T-helper 22 cell (primary cell): ENCODE measurements at places on chromosomes 2 and 18.

DNA sequence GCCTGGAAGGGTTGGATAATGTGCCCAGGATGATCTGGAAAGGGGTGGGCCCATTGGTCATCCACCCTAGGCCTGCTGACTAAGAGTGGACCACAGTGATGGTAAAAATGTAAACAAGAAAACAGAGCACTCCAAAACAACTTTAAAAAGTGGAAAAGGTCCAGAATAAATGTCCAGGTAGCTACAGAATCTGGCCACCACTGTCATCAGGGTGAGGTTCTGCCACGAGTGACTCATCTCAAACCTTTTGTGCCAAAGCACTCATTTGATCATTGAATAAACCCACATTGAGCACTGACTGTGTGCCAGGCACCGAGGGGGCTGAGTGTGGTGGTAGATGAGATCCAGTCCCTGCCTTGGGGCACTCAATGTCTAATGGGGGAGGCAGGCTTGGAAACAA, 64.9 kb downstream of the EMX1 start:
- no peak for DNase-seq

- DNase-seq: no peak
These were observed 78.0 kb downstream of the LIPG start for GRCh38 chr18:49639643-49640391.

DNA sequence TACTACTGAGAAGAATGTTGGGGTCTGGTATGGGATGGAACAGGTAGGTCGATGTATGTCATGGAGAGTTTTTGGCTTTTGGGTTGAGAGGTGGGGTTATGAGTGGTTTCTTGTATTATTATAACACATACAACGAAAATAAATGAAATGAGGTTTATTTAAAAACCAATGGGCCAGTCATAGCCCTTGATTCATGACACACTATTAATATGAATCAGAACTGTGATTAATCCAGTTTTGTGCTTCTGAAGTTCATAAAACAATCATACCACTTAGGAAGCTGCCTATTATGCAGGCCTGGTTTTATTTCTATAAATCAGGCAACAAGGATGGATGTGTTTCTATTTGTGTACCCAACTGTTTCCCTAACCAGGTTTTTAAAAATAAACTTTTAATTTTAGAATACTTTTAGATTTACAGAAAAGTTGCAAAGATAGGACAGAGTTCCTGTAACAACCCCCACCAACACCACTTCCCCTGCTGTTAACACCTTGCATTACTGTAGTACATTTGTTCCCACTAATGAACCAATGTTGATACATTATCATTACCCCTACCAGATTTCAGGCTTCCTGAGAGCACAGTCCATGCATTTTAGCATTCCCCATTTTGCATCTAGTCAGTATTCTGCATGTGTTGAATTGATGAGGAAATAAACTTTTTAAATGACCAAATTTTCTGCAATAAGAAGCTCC, 37.5 kb upstream of the NCOA1 start:
- no peak for DNase-seq

GRCh38 chr2:28142386-28142785, 250.3 kb upstream of the FOSL2 start:
- DNase-seq: no peak

GRCh38 chr2:230805353-230806017, 59.3 kb upstream of the ITM2C start:
- DNase-seq: no peak

DNA sequence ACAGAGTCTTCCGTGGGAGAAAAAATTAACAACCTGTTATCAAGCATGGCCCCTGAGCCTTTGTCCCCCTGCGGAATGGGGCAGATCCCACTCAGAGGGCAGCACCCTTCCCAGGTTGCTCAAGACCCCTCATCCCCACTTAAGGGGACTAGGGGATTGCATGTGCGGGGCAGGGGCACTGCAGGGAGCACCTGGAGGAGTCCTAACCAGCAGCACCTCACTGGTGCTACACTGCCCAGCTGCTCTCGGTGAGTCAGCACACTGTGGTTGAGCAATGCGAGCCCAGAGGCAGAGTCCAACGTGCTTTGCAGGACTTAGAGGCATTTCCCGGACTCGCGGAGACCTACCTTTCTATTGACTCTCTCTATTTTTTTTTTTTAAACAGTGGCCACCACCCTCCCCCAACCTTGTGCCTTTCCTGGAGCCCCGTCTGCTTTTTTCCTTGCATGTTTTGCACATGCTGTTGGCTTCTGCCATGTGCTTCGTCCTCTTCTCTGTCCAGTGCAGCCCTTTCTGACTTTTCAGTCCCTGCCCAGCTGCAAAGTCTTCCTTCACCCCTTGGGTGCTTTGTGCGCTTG, 74.0 kb downstream of the IL1R2 start:
- no peak for DNase-seq

- peak; percentile 42 for DNase-seq
These were observed 28.8 kb downstream of the SP140 start for GRCh38 chr2:230254152-230254881.

GRCh38 chr2:74741629-74742028, 87.6 kb downstream of the SEMA4F start:
- no peak for DNase-seq
